HCT116 (cell line): ENCODE measurements at places on chromosomes 2 and 18. TPM values are rescaled to one million over a fixed set of nuclear protein-coding genes. Genes with fewer than 3 reads are reported as not detected.

Gene TNP1
- not detected for total RNA-seq

Gene ABCG8
- total RNA-seq = 0.05 TPM

Gene TCF23
- total RNA-seq = not detected

Gene TUBA3E
- not detected for total RNA-seq

Gene AGXT
- 0.34 TPM for total RNA-seq

Gene STPG4
- 10.6 TPM for total RNA-seq

Gene NEU4
- 0.34 TPM for total RNA-seq

Gene TMEM198
- 2.1 TPM for total RNA-seq

Gene CHRNA1
- total RNA-seq = not detected

Gene COLEC11
- total RNA-seq = 0.15 TPM

Gene ANO7
- total RNA-seq = 0.84 TPM

Gene TBR1
- total RNA-seq = 0.17 TPM

Gene HOXD12
- 0.27 TPM for total RNA-seq

Gene TNS1
- total RNA-seq = 6.2 TPM

Gene MYO1B
- 51.7 TPM for total RNA-seq

Gene DSG4
- 0.07 TPM for total RNA-seq

Gene SFTPB
- 13.3 TPM for total RNA-seq
